ENCODE measurements at places on chromosomes 4 and X.

DNA sequence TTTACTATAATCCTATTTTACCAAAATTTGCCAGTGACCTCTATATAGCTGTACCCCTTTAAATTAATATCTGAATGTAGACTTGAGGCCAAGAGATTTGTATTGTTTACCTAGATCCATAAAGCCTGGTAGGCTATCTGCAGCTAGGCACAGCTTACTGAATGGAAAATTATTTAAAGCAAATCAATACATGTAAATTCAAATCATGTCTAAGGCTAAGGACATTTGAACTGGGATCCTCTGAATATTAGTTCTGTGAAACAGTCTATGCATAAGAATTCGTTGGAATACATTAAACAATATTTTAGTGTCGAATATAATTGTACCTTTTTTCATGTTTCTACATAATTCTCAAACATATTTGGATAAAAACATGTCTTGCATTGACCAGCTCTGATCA, 1.6 kb downstream of the UGT2A3 start:
- DNase-seq, result no peak

DNA sequence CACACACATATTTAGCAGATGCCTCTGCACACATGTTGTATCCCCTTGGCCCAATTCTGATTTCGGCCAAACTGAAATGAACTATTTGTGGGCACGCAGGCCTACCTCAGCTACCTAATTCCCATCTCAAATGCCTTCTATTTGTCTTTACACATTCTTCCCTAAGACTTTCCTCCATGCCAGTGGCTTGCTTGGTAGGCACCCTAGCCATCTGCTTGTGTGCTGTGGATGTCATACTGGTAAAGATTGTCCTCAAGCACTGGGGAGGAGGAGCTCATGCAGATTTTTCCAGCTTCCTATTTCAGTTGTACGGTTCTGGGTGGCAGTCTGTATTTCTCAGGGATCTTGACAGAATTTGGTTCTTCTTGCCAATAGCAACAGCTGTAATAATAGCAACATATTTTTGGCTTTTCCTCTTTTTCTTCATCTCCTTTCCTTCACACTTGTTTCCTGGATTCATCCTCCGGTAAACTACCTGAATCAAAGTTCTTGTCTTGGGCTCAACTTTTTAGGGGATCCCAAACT, 514.3 kb downstream of the ADGRL3 start:
- no peak for DNase-seq

DNA sequence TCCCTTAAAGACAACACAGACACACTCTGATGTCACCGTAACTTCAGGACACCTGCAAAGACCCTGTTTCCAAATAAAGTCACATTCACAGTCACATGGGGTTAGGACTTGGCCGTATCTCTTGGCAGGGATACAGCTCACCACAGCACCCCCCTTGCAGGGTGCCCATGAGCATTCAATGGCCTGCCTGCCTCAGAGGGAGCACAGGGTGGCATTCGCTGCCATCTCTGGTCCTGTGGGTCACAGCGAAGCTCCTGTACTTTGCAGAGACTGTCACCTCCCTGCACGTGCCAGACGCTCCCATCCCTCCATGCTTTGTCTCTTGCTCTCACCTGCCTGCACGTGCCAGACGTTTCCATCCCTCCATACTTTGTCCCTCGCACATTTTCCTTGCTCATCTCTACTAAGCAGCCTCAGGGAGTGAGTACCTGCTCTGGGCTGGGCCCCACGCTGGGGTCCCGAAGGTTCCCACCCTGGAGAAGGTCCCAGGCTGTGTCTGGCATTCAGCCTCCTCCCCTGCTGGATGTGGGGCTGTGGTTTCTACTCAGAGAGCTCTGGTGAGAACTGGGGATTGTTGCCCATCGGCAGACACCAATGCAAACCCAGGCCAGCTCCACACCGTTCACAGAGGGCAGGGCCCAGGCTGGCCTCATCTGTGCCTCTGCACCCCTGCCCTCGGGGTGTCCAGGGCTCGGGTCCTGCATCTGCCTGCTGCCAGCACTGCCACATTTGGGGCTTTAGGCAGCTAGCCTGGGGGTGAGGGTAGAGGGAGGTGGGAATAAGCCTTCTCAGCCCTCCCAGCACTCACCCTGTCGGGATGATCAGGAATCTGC, 15.8 kb downstream of the HTRA3 start:
- DNase-seq, result no peak

DNA sequence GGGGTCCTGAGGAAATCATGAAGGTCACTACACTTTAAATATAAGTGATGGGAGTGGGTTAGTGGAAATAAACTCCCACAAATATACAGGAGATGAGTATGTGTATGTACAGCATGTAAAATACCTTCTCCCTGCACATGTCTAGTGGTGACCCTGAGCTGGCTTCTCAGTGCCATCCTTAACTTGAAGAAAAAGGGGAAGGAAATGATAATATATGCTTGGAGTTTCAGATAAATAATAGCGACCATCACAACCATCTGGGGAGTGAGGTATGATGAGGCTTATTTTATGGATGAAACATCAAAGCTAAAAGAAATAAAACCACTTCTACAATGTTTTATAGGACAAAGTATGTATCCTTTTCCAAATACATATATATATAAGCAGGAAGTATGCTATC, 41.0 kb upstream of the SORBS2 start:
- no peak for DNase-seq

DNA sequence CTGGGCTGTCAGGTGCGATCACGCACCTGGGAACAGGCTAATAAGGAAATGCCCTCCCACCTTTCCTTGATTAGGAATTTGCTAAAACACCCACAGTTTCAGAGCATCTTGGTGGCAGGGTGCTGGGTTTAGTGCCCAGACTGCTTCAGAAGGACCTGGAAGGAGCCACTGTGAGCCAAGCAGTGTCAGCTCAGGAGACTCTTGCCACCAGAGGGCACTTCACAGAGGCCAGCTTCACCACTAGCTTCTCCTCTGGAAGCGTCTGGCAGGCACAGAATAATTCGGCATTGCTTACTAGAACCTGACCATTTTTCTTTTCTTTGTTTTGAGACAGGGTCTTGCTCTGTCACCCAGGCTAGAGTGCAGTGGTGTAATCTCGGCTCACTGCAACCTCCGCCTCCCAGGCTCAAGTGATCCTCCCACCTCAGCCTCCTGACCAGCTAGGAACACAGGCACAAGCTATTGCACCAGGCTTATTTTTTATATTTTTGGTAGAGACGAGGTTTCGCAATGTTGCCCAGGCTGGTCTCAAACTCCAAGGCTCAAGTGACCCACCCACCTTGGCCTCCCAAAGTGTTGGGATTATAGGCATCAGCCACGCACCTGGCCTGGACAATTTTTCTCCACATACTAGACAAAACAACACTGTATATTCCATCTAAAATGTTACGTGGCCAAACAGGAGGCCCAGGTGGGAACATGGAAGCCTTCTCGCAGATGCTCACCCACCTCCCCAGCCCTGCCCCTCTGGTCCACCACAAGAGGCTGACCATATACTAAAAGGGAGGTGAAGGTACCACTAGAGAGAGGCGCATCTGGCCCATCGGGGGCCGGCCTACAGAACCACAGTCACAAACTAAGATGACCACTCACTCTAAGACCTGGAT, 14.1 kb downstream of the NOP14 start:
- DNase-seq, result no peak

- DNase-seq, result no peak
These were observed 57.6 kb upstream of the GALNT7 start for GRCh38 chr4:173111031-173111430.

DNA sequence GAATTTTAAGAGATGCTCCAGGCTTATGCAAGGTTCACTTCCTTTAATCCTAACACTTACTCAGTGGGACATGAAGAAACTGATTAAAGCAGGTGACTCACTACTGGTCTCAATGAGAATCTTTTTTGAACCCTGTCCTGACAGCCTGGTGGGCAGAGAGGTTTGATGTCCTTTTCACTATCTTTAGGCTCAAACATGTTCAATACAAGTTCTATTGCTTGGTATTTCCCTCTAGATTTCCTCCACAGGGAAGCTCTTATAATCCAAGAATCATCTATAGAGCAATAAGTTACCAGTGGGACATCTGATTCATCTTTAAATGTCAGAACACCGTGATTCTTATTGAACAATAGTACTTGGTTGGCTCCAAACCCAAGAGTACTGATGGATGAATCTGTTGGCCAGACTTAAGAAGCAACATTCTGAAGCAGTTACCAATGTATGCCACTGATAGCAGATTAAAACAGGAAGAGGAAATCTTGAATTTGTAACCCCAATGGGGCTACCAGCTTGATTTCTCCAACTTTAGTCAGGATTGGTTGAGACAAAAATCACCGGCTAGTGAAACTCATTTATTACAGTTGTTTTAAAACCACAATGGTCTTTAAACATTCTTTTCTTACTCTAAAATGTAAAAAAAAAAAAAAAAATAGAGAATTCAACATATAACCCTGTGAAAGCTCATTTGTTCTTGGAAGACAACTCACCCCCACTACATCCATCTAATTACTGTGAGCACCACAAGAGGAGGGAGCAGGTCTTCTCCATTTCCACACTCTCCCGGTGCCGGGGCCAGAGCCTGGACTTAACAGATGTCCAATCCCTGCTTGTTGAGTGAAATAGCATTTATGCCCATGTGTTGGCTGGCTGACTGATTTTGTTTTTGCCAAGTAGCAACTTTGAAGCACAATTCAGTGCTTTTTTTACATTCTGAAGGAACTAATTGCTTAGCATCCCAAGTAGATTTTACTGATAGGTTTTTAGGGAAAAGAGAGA, 43.3 kb downstream of the FGFBP1 start:
- DNase-seq, result no peak

Measured in activated gamma-delta T cell (primary cell).